ENCODE measurements at places on chromosomes 7 and 10.
A peak's percentile ranks its signal among the peaks of the same experiment; 100 is the strongest.

DNA sequence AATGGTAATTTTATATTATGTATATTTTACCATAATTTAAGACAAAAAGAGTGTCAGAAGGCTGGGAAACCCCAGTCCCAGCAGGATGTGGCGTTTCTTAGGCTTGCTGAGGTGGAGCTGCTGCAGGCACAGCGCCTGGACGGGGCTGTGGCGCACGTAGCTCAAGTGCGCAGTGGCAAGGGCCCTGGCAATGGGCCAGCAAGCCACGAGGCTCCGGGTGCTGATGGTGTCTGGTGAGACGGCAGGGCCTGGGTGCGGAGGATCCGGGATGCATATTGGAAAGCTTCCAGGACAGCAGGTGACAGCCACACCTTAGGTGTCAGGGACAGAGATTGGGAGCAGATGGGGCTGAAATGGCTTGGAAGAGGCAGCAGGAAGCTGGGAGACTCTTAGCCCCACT, 37.2 kb downstream of the CLEC2L start:
- no peak for DNase-seq

- no peak for DNase-seq
Observed at GRCh38 chr7:150685219-150686029, at the start of gene GIMAP2. Gene GIMAP2, plus strand, starts transcription at chr7:150685706. Its CDS starts 1,354 bp downstream, at chr7:150687060.

DNA sequence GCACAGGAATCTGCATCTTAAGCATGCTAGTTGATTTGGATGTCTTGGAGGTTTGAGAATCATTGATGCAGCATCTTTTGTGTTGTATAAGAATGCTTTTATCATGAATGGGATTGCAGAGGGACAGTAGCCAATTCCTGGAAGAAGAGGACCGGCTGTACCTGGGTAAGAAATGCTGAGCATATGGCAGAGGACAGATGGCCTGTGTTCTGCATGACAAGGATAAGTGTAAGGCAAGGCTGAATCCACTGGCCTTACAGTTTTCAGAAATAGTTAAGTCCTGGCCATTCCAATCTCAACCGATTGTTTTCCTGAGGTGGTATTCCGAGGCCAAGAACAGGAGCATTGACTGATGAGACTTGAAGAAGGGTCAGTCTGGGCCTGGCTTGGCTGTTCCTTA, 24.4 kb upstream of the KBTBD2 start:
- DNase-seq, result no peak

GRCh38 chr10:119830851-119831250, 41.8 kb downstream of the MCMBP start:
- no peak for DNase-seq

GRCh38 chr10:3376631-3377030, 204.0 kb upstream of the PITRM1 start:
- DNase-seq, result no peak

- DNase-seq, result no peak
Observed at GRCh38 chr7:131231381-131232220, 96.1 kb upstream of the MKLN1 start.

DNA sequence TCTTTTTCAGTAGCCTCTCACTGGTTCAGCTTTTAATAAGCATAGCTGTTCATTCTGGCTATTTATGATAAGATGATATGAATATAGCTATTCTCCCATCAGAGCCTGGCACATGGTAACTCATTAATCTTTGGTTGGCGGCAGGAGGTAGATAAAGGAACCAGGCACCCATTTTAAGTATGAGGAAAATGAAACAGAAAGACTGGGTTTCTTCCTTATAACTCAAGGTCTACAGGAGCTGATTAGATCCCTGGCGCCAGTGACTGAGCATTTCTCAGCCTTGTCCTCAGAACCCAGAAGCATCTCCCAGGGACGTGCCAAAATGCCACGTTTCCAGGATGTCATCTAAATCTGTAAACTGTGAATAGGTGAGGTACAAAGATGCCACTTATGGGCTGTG, 141.9 kb downstream of the TCF7L2 start:
- DNase-seq, result no peak

GRCh38 chr10:102595897-102596296, 48.4 kb upstream of the TRIM8 start:
- DNase-seq, result no peak

- DNase-seq, result no peak
Observed at GRCh38 chr7:133121175-133121844, 39.4 kb upstream of the CHCHD3 start.

DNA sequence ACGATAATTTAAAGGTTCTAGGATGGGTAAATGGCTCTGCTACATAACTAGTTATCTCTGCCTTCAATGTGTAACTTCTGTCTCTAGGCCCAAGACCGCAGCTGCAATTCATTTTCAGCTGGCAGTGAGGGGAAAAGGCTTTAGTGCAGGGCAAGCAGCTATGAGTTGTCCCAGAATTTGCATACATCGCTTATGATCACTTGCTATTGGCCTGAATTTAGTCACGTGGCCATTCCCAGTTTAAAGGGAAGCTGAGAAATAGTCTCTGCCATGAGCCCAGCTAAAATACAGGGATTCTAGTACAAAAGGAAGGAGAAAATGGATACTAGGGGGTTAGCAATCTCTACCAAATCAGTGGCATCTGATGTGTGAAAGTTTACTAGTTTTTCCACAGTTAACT, 145.8 kb upstream of the IMMP2L start:
- no peak for DNase-seq

- DNase-seq, result no peak
Observed at GRCh38 chr10:131982796-131983195, 1.1 kb upstream of the BNIP3 start.

GRCh38 chr10:108789919-108790318, 1133.4 kb downstream of the XPNPEP1 start:
- no peak for DNase-seq

- no peak for DNase-seq
Observed at GRCh38 chr7:37061849-37062559, 337.7 kb upstream of the AOAH start.

- no peak for DNase-seq
Observed at GRCh38 chr7:139798221-139798620, 20.4 kb upstream of the HIPK2 start.

- no peak for DNase-seq
Observed at GRCh38 chr7:143384148-143384547, 3.0 kb downstream of the ZYX start.

DNA sequence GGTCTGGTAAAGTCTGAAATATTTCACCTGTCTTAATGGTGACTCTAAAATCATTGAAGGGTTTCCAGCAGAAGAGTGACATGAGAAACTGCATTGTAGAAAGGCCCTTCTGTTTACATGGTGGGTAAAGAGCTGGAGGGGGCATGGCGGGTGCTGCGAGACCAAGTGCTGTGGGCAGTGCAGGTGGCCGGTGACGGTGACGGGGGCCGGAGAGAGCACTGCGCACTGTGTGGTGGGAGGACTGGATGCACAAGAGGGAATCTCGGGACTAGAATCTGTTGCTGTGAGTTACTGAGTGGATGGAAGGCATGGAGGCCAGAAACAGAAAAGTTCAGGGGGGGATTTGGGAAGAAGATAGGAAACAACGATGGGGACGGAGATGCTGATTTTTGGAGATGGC, 218.7 kb downstream of the USP6NL start:
- no peak for DNase-seq

DNA sequence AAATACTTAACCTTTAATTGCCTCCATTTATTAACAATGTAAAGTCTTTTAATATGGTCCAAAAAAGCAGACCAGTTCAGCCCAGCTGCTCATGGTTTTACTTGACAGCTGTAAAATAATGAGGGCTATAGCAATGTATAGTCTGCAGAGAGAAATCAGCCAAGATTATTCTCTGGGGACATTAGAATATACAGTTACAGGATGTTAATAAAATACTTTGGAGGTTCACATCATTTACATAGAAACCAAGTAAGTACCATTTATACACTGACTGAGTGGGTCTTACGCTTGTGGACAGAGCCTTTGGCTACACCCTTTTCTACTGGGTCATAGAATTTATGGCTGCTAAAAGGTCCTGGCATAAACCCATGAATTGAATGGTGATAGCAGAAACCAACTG, 340.7 kb upstream of the CELF2 start:
- DNase-seq, result no peak

- DNase-seq, result peak; percentile 13
Observed at GRCh38 chr7:95687759-95688343, 84.5 kb upstream of the DYNC1I1 start.

DNA sequence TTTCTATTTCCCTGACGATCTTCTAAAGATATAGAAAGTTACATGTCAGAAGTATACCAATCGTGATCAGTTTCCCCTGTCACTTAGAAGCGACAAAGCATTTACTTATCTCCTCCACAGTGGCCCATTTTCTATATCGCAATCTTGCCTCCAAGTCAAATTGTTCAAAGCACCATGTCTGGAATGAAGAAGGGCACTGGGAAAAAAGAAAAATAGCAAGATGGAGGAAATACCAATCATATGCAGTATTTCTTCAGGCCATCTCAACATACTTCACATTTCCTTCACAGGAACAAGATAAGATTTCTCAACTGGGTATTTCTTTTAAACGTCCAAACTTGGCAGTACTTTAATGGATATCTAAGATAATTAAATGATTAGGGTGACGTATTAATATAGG, 63.3 kb upstream of the IL6 start:
- DNase-seq, result no peak
